HuH-7 (cell line): ENCODE measurements at places on chromosomes 5 and 9.

GRCh38 chr5:73443829-73444498 is 4.6 kb downstream of the FOXD1 start:
- no peak for DNase-seq

DNA sequence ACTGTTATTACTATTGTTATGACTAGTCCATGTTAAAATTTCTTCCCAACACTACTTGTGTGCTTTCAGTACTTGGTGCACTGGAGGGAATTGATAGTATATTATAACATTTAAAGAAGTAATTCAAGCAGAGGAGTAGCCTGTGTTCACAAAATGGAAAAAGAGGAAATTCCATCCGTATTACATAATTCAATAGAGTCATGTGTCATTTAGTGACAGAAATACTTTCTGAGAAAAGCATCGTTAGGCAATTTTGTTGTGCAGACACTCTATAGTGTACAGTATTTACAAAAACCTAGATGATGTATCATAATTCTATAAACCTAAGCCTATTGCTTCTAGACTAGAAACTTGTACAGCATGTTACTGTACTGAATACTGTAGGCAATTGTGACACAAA is 78.3 kb upstream of the PCSK5 start:
- no peak for DNase-seq

- DNase-seq: no peak
Measured at GRCh38 chr5:127004721-127005120, 25.6 kb downstream of the MARCHF3 start.

DNA sequence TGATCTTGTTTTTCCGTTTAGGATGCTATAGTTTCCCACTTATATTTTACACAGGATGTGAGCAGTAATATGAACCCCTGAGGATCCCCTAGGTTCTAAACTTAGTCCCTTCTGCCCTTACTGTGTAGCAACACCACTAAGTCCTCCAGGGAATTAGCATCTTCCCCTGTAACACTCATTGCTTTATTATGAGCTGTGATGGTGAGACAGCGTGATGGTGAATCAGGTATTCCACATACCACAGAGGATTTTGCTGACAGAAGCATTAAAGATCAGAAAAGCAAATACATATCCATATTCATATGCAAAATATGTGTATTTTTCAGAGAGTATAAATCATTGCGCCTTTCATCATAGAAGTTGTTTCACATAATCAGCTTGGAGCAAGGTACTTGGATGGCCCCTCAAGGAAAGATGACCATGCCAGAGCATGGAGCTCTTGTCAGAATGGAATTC is 317.0 kb downstream of the ICE1 start:
- no peak for DNase-seq

- no peak for DNase-seq
Measured at GRCh38 chr5:61805101-61805500, 473.0 kb downstream of the ZSWIM6 start.

GRCh38 chr9:8436786-8437185 is 637.2 kb upstream of the DMAC1 start:
- DNase-seq: no peak

GRCh38 chr9:37121881-37122280 is 1.5 kb downstream of the ZCCHC7 start:
- no peak for DNase-seq
